ENCODE measurements at places on chromosomes 4 and X. TPM values are rescaled to one million over a fixed set of nuclear protein-coding genes. Genes with fewer than 3 reads are reported as not detected.

GRCh38 chr4:89249716-89250361, 57.8 kb downstream of the GPRIN3 start:
- peak overlapping the region; percentile 76 for H3K27ac ChIP-seq
- no peak overlapping the region for H3K4me3 ChIP-seq
- H3K36me3 ChIP-seq: peaks cover 17% of the 10 kb centered on the region
- no peak for DNase-seq
- peaks cover 45% of the 10 kb centered on the region for H3K4me1 ChIP-seq

- no peak overlapping the region for H3K27ac ChIP-seq
- H3K36me3 ChIP-seq: no peaks in the 10 kb centered on the region
- peaks cover 3% of the 10 kb centered on the region for H3K27me3 ChIP-seq
Observed at GRCh38 chr4:139617702-139618490, 47.7 kb upstream of the MGST2 start.

GRCh38 chr4:176845636-176846035, 52.9 kb upstream of the VEGFC start:
- no peaks in the 10 kb centered on the region for H3K36me3 ChIP-seq
- H3K4me1 ChIP-seq: no peaks in the 10 kb centered on the region
- H3K27ac ChIP-seq: no peak overlapping the region
- H3K4me3 ChIP-seq: no peak overlapping the region
- no peak for DNase-seq

- H3K4me3 ChIP-seq: no peak overlapping the region
- H3K27me3 ChIP-seq: no peaks in the 10 kb centered on the region
- peaks cover 15% of the 10 kb centered on the region for H3K4me1 ChIP-seq
- peaks cover 8% of the 10 kb centered on the region for H3K36me3 ChIP-seq
Observed at GRCh38 chr4:76720121-76720520, 177.8 kb downstream of the SOWAHB start.

DNA sequence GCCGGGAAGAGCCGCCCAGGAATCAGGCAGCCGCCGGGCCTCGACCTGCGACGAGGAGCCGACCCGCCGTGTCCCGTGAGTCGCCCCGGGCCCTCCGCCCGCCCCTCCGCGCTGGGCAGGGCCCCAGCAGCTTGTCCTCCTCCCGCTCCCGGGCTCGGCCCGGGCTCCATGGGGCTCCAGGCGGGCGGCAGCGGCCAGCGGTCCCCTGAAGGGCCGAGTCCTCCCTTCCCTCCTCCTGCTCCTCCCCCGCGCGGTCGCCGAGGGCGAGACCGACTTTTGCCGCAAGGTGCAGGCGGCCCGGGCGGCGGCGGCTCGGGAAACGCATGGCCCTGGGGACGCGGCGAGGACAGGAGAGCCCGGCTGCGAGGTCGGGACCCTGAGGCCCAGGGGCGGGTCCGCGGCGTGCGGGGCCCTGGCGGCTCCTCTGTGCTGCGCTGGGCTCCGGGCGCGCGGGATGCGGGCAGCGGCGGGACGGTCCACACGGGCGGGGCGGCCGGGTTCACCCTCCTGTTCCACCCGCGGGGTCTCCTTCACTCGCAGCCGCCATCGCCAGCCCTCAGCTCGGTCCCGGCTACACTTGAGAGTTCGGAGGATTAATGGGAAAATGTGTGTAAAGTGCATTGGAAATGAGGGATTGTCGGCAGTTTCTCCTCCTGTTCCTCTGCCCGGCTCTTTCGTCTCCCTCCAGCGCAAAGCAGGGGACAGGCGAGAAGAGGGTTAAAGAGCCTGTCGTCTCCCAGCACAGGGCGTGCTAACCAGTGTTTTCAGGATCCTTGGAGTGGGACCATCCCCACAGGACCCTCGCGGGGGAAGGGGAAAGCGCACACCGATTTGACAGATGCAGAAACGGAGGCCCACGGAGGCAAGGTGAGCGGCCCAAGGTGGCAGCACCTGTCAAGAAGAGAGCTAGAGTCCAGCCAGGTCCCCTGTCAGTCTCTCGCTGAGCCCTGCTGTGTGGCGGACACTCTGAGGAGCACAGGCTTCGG, 16.6 kb upstream of the ZNF718 start:
- H3K4me3 ChIP-seq: no peak overlapping the region
- no peaks in the 10 kb centered on the region for H3K27me3 ChIP-seq
- H3K4me1 ChIP-seq: no peaks in the 10 kb centered on the region
- peaks cover 10% of the 10 kb centered on the region for H3K36me3 ChIP-seq

- no peak overlapping the region for H3K4me3 ChIP-seq
- H3K27me3 ChIP-seq: no peaks in the 10 kb centered on the region
- H3K27ac ChIP-seq: no peak overlapping the region
Observed at GRCh38 chr4:74123065-74123728, 24.2 kb upstream of the CXCL2 start.

DNA sequence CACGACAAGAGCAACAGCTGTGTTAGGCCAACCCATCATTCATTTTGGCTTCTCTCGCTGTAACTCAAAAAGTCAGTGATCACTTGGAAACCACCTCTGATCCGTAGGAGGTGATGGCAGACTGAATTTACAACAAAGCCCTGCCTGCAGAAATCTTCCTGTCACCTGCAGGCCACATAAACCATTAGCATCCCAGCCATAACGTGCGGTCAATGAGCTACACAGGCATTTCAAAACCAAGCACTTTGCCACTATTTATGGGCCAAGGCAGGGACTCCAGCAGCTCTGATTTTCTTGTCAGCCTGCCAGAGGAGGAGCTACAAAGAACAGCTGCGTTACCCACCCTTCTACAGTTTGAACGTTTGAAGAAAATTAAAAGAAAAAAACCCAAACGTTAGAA, 228.1 kb upstream of the PPARGC1A start:
- H3K27ac ChIP-seq: no peak overlapping the region
- no peak for DNase-seq
- no peak overlapping the region for H3K4me3 ChIP-seq
- no peaks in the 10 kb centered on the region for H3K4me1 ChIP-seq
- H3K36me3 ChIP-seq: no peaks in the 10 kb centered on the region
- no peaks in the 10 kb centered on the region for H3K27me3 ChIP-seq

GRCh38 chr4:186699298-186699697, 24.4 kb downstream of the FAT1 start:
- DNase-seq: no peak
- no peaks in the 10 kb centered on the region for H3K27me3 ChIP-seq
- peak overlapping the region; percentile 15 for H3K27ac ChIP-seq
- H3K4me3 ChIP-seq: no peak overlapping the region
- H3K4me1 ChIP-seq: peaks cover 49% of the 10 kb centered on the region
- H3K36me3 ChIP-seq: peaks cover 57% of the 10 kb centered on the region

DNA sequence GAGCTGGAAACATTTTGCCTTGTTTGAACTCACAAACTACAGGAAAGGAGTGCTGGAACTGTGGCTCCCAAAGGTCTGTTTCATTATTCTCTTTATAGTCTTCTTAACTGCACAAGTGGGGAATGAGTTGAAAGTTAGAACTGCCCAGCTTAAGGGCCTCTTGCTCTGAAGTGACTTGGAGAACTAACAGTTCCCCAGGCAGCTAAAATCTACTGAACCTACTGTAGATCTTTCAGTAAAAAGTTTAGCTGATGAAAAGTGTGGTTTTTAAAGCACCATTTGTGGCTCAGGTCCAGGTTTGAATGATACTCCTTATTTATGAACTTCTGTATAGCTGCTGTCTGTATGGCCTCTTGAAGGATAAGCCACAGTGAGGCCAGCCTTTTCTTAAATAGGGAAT, 353.8 kb downstream of the MAPK10 start:
- no peaks in the 10 kb centered on the region for H3K27me3 ChIP-seq
- H3K4me3 ChIP-seq: no peak overlapping the region
- no peak for DNase-seq
- no peak overlapping the region for H3K27ac ChIP-seq
- no peaks in the 10 kb centered on the region for H3K4me1 ChIP-seq
- peaks cover 4% of the 10 kb centered on the region for H3K36me3 ChIP-seq

DNA sequence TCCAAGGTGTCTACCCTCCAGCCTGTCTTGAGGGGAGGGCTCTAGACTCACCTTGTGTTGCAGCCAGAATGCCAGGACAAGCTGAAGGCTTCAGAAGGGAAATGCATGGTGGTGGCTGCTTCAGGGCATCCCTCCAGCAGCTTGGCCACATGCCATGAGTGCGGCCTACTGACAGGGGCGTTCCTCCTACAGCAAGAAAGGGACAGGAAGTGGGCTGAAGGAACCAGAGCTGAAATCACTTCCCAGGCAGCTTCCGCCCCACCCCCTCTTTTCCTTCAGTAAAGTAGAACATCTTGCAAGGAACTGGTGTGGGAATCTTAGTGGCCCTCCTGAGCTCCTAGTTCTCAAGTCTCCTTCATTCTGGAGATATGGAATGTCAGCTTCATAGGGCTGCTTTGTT, 167.5 kb upstream of the DGKK start:
- H3K27ac ChIP-seq: no peak overlapping the region
- no peak overlapping the region for H3K4me3 ChIP-seq
- peaks cover 1% of the 10 kb centered on the region for H3K36me3 ChIP-seq
- DNase-seq: no peak
- H3K4me1 ChIP-seq: peaks cover 2% of the 10 kb centered on the region

DNA sequence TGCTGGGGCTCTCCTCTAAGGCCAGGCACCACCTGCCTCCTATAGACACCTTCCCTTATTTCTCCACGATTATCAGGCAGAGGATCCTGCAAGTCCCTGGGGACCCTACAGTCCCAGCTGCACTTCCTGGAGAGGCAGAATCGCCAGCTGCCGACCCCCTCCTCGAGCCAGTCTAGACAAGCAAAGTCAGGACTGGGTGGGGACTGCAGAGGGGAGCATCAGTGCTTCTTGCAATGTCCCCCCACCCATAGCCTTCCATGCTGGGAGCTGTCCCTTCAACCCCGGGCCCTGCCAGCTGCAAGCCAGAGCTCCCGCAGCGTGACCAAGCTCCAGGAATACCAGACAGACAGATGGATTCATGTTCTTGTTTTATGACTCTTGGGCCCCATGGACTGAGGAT, 1.4 kb upstream of the CRMP1 start:
- no peak overlapping the region for H3K27ac ChIP-seq
- DNase-seq: no peak
- peaks cover 90% of the 10 kb centered on the region for H3K27me3 ChIP-seq
- no peaks in the 10 kb centered on the region for H3K36me3 ChIP-seq

DNA sequence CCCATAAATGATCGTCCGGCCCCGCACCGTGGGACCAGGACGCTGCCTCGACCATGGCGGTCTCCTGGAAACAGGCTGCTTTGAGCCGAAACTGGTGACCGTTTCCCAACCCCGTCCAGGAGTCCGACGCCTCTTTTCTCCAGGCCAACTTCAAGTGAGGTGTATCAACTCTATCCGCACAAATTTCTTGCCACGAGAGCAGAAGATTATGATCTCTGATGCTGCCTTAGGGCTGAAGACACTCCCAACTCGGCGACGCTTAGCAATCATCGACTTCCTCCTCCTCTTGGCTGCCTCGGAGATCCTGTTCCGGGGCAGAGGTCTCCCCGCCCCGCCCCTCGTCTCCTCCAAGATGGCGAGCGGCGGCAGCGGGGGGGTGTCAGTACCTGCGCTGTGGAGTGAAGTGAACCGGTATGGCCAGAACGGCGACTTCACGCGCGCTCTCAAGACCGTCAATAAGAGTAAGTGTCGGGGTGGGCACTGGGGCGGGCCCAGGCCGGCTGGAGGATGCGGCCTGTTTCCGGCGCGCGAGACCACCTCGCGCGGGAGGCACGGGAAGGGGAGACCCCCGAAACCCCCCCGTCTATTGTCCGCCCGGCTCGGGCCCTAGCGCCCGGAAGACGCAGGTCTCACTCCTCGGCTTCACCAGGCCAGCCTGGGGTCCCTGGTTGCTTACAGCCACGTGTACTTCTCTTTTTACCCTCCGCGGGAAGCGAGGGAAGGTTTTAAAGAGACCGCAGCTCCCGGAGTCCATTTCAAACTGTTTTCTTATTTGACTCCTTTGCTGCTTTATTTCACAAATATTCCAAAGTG, at the start of gene SRP72:
Gene SRP72, plus strand, starts transcription at position 334 of the 813 bp plus-strand sequence. Its CDS starts 19 bp downstream, at position 353.
- H3K4me3 ChIP-seq: peak within 1 kb of the TSS; percentile 99
- H3K4me1 ChIP-seq: peaks cover 35% of the 10 kb centered on the region
- peaks cover 10% of the 10 kb centered on the region for H3K36me3 ChIP-seq
- no peaks in the 10 kb centered on the region for H3K27me3 ChIP-seq
- peak within 1 kb of the TSS; percentile 99 for H3K27ac ChIP-seq

DNA sequence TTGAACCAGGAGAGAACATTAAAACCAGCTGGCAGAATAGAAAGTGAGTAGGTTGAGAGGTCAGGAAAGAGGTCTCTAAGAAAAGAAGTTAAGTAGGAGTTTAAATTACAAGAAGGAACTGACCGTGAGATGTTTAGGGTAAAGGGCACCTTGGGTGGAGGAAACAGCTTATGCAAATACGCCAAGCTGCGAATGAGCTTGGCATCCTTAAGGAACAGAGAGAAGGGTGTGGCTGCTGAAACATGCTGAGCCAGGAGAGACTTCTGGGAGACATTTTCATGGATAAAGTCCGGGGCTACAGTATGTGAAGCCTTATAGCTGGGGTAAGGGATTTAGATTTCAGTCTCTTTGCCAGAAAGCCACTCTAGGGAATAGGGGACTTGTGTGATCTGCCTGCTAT, 249.1 kb downstream of the KCNIP4 start:
- H3K27ac ChIP-seq: no peak overlapping the region
- no peak for DNase-seq
- no peak overlapping the region for H3K4me3 ChIP-seq
- peaks cover 21% of the 10 kb centered on the region for H3K27me3 ChIP-seq
- H3K36me3 ChIP-seq: no peaks in the 10 kb centered on the region

DNA sequence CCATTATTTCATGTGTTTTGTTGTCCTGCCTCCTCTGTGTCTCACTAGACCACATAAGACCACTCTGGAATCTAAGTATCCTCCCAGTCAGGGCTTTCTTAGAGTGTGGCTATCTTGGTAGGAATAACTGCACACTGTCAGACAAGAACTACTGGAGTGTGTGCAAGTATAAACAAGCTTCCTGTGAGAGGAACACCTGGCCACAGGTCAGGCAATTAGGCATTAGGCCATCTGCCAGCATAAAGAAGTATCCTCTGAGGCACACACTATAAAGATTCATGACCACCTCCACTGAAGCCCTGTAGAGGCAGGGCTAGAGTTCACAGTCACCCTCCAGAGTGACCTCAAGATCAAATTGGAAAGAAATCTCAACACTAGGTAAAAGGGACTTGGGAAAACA, 507.0 kb upstream of the PABPC4L start:
- H3K4me3 ChIP-seq: no peak overlapping the region
- H3K27ac ChIP-seq: no peak overlapping the region
- no peaks in the 10 kb centered on the region for H3K36me3 ChIP-seq
- no peaks in the 10 kb centered on the region for H3K27me3 ChIP-seq

DNA sequence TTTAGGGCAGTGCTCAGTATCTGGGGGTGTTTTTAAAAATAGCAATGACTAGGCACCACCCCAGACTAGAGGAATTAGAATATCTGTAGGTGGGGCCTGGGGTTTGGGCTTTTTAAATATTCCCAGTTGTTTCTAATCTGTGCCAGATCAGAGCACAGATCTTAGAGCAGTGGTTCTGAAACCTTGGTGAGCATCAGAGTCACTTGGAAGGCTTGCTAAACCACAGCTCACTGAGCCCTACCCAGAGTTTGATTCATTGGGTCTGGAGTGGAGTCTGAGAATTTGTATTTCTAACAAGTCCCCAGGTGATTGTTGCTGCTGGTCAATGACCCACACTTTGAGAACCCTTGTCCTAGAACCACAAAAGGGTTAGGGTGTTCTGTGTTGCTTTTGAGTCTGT, 16.7 kb downstream of the HADH start:
- H3K27me3 ChIP-seq: no peaks in the 10 kb centered on the region
- H3K4me1 ChIP-seq: no peaks in the 10 kb centered on the region
- no peak overlapping the region for H3K27ac ChIP-seq
- H3K4me3 ChIP-seq: no peak overlapping the region
- no peak for DNase-seq

- no peaks in the 10 kb centered on the region for H3K27me3 ChIP-seq
- no peaks in the 10 kb centered on the region for H3K4me1 ChIP-seq
- H3K27ac ChIP-seq: no peak overlapping the region
- H3K36me3 ChIP-seq: no peaks in the 10 kb centered on the region
- H3K4me3 ChIP-seq: no peak overlapping the region
Observed at GRCh38 chrX:94914235-94914634, 1240.2 kb downstream of the FAM133A start.

Gene SOWAHD
- total RNA-seq: 0.69 TPM

Gene ART3
- total RNA-seq: 5.0 TPM

Gene ARR3
- total RNA-seq: not detected

Gene EDNRA
- 13.3 TPM for total RNA-seq

Gene PABPC1L2B
- not detected for total RNA-seq

Measured in progenitor cell of endocrine pancreas (in vitro differentiated cells).